Activated CD4-positive, alpha-beta T cell treated with anti-CD3 and anti-CD28 coated beads, Interleukin-2, amount 50 U/mL, for 4 hours (primary cell): ENCODE measurements at places on chromosomes 1 and 21.

- no peak for DNase-seq
These were observed 15.9 kb downstream of the SLC1A7 start for GRCh38 chr1:53126495-53126894.

DNA sequence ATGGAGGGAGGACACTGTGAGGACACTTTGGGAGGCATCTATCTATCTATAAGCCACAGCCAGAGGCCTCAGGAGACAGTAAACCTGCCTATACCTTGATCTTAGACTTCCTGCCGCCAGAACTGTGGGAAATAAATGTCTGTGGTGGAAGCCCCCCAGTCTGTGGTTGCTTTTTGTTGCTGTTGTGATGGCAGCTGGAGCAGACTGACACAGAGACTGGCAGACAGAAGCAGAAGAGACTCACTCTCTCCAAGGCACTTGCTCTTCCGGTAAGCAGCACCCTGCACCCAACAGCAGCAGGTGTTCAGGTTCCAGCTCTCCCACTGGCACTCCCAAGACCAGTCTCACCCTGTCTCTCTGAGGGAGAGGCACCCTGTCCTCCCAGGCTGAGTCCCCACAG, 297.6 kb downstream of the TTLL7 start:
- no peak for DNase-seq

- DNase-seq = no peak
These were observed 149.1 kb downstream of the FCRL5 start for GRCh38 chr1:157403203-157403602.

- no peak for DNase-seq
These were observed 29.2 kb upstream of the HHAT start for GRCh38 chr1:210299501-210299900.

GRCh38 chr1:116165572-116165971, 54.4 kb downstream of the MAB21L3 start:
- DNase-seq = no peak

DNA sequence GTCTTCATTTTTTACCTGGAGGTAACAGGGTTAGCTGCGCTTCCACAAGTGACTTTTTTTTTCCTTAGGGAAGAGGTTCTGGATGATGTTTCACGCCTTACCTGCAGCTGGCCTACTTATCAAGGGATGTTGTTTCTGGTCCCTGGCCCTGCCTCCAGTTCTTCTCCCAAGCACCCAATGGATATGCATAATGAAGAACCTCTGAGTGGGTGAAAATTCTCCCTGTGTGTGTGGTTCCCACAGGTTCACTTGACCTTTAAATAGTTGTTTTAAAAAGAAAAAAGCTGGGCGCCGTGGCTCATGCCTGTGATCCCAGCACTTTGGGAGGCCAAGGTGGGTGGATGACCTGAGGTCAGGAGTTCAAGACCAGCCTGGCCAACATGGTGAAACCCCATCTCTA, 31.8 kb upstream of the DPT start:
- DNase-seq = no peak

DNA sequence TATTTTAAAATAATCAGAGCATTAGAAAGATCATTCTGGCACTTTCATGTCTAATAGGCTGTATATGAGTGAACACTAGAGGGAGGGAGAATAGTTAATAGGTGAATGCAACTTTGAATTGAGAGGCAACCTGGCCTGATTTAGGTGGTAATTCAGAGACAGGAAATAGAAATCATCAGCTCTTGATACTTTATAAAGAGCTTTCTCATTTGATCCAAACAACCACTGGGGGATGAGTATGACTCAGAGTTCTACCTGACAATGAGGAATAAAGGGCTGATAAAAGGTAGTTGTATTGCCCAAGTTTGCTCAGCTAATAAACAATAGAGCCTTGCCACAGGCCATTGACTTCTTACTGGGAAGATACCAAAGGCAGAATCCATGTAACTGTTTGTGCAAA, 5.2 kb upstream of the FAM89A start:
- DNase-seq = no peak

DNA sequence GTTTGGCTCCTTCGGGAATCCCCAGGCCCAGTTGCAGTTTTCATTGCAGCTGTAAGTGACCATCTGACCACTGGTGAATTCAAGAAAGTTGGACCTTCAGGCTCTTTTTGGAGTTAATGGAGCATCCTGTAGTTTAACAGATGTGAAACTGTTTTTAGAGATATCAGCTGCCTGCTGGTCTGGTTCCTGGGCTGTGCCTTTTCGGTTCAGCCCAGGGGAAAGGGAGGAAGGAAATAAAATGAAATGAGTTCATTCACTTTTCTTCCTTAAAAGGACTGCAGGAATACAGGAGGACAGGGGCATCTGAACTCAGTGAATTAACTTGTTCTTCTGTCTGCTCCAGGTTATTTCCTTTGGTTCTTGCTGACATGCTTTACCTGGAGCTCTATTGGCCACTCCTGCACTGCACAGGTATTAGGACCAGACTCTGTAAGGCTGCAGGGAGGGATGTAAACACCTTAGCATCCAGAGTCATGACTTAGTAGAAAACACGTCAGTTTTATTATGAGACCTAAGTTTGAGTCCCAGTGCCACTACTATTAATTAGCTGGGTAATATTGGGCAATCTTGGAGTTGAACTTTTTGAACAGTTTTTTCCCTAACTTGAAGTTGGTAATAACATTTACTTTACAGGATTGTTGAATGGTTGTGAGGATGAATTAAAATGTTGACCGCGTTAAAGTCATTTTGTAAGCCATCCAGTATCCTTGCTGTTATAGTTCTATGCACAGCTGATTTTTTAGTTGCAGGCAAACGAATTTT, 83.6 kb downstream of the LRRC8D start:
- DNase-seq = no peak

GRCh38 chr1:109818271-109818987, 54.7 kb upstream of the EPS8L3 start:
- no peak for DNase-seq

- peak; percentile 16 for DNase-seq
These were observed 14.8 kb upstream of the NCMAP start for GRCh38 chr1:24540906-24541710.

DNA sequence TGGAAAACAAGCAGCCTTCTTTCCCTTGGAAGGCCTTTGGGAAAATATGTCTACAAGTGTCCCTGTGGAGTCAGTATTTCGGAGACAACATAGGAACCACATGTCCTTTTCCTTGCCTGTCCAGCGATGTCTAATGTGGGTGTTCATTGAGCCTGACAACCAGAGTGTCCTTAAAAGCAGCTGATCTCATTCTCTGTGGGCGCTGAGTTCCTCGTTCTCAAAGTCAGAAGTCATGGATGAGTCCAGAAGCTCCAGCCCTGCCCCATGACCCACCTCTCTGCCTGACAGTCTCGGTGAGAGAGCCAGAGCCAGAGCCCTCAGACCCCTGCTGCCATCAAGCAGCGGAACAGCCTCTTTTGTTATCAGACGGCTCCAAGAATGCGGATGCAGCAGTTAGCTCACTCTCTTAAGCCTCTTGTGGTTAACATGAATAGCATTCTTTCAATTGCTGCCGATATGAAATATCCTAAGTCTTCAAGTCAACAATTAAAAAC, 329.2 kb downstream of the TGFB2 start:
- no peak for DNase-seq

GRCh38 chr1:119778359-119778758, 9.7 kb upstream of the HMGCS2 start:
- no peak for DNase-seq

DNA sequence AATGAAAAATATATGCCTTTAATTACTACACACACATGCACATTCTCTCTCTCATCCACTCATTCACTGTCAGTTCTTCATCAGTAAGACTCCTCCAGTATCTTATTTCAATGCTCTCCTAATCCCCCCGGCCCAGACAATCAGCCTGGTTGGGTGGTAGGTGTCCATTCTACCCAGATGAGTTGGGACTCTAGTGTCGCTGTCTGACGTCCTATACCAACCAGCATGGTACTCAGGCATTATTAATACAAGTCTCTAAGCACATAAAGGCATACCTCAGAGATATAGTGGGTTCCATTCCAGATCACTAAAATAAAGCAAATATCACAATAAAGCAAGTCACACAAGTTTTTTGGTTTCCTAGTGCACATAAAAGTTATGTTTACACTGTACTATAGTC, 19.8 kb downstream of the NRIP1 start:
- no peak for DNase-seq

GRCh38 chr1:39426346-39426745, 65.1 kb upstream of the BMP8A start:
- no peak for DNase-seq
